ENCODE measurements at places on chromosomes 4 and X.

DNA sequence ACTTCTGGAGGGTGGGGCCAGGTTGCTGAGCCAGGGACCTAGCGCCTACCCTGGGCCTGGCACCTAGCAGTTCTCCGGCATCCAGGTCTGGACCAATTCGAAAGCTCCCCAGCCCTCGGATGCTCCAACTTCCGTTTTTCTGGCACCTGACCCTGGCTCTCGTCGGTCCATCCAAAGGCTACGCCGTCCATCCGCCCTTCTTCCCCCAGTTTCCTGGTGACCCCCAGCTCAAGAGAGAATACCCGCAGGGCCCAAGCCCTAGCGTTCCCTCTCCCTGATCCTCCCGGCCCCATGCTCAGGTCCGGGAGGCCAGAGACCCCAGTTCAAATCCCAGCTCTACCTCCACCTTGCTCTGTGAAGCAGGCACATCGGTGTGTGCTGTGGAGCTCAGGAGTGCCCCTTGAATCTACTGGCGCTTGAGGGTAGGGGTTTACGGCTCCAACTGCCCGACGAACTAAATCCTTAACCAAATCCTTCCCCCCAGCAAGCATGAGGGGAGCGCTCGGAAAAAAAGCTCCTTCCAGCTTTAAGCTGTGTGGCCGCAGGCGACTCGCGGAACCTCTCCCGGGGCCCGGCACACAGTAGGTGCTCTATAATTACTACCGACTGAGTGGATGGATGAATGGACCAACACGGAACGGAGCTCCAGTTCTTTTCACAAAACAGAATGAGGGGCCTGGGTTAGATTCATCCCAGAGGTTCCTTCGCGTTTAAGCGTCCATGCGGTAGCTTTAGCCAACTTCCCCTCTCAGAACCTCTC is 1.1 kb downstream of the CRMP1 start:
- DNase-seq = no peak

DNA sequence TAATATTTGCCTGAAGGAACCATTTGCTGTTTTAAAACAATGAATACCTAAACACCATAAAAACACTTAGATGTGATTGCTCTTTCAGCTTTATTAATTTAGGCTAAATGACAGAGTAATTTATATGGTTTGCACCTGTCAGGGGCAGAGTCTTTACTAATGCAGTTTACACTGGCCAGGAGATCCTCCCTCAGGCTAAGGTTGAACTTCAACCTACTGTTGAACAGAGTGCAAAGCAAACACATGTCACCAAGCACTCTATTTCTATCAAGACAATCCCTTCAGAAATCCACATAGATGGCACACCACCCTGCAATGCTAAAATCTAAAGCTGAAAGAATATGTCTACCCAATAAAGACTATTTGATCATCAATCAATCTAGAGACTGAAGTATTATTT is 147.3 kb downstream of the KLHL13 start:
- DNase-seq = no peak

GRCh38 chr4:125461676-125462363 is 147.1 kb downstream of the FAT4 start:
- no peak for DNase-seq

DNA sequence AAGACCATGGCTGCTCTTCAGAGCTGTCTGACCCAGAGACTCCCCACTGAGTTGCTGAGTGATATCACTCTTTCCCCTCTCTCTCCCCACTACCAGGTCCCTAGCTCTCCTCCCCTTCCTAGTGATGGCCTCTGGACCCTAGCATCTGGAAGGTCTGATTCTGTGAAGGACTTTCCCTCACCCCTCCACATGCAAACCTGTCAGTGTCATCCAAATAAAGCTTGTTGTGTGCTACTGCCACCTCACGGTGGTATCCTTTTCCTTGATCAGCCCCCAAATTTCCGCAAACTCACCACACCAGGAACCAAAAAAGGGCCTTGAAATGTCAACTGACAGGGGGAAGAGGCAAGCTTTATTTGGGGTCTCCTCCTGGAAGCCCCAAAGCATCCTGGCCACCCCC is 500.2 kb downstream of the IDS start:
- DNase-seq = no peak

DNA sequence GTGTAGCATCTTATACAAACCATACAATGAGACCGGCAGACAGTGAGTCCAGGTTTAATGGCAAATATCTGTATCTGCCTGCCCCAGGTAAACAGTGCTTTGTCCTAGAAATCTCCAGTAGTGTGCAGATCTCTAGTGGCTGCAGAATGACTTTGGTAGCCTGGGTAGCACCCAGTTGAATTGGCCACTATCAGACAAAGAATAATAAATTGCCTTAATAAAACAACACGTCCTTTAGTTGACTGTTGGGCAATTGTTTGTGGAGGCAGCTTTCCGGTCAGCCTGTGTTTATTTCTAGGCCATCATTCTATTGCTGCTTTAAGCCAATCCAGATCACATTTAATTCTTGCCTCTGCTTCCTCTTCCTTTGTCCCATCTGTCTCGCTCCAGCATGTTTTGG is 52.5 kb downstream of the SNX25 start:
- DNase-seq = peak; percentile 72

DNA sequence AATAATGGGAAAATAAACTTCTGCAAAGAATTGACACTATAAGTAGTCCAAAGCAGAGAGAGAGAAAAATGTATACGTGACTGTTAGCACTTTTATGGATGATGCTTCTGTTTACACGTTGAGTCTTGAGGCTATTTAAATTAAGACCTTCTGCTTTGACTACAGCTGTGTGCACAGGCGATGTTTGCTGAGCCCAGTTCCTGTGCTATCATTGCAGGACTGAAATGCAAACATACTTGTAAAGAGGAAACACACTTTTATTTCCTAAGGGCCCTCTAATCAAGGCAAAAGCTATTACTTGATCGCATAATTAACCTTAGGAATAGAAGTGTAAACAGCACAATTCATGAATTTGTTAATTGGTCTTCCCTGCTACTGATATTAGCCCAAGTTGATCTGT is 226.9 kb downstream of the FBXW7 start:
- no peak for DNase-seq

- DNase-seq = no peak
Measured at GRCh38 chr4:152106113-152106763, 345.4 kb upstream of the GATB start.

- peak; percentile 45 for DNase-seq
Measured at GRCh38 chr4:76211769-76212708, 1.6 kb downstream of the SCARB2 start.

DNA sequence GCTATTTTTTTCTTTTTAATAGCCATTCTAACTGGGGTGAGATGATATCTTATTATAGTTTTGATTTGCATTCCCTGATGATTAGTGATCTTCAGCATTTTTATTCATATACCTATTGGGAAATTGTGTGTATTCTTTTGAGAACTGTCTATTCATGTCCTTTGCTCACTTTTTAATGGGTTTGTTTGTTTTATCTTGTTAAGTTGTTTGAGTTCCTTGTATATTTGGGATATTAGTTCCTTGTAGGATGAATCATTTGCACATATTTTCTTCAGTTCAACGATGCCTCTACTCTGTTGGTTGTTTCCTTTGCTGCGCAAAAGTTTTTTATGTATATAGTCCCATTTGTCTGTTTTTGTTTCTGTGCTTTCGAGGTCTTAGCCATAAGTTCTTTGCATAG is 43.1 kb upstream of the DRP2 start:
- no peak for DNase-seq

DNA sequence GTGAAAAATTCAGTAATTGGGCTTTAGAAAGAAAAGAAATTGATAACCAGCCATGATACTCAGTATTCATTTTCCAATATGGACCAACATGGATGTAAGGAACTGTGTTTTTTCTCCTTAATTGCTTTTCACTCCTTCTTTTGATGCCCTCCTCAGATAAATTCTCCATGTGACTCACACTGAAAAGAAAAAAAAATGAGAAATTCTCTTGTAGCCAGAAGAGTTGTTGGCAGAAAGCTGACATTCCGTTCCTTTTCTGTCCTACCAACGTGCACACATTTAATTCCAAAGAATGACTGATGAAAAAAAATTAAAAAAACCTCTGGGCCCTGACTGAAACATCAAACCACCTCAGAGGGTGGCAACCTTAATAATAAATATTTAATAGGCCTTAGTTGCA is 153.1 kb downstream of the AMELX start:
- DNase-seq = no peak

DNA sequence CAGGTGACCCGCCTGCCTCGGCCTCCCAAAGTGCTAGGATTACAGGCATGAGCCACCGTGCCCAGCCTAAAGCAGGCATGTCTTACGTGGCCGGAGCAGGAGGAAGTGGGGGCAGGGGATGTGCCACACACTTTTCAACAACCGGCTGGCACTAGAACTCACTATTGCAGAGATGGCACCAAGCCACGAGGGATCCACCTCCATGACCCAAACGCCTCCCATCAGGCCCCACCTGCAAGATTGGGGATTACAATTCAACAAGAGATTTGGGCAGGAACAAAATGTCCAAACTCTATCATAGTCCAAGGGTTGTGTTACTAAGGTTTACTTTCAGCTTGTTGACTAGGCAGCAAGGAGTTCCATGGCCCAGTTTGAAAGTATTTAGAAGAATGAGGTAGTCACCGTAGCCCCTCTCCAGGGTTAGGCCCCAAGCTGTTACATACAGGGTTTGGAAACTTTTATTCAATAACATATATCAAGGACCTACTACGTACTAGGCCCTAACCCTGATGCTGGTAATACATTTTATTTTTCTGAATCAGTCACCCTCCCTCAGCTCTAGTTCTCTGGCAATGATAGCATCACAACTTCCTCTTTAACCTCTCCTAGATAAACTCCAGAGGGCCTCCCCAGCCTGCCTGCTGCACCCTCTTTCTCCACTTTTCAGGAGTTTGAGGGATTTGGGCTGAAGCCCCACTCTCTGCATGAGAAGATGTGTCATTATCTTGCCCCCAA is 18.0 kb upstream of the TBC1D14 start:
- DNase-seq = no peak

GRCh38 chrX:116384406-116384954 is 51.9 kb upstream of the SLC6A14 start:
- no peak for DNase-seq

DNA sequence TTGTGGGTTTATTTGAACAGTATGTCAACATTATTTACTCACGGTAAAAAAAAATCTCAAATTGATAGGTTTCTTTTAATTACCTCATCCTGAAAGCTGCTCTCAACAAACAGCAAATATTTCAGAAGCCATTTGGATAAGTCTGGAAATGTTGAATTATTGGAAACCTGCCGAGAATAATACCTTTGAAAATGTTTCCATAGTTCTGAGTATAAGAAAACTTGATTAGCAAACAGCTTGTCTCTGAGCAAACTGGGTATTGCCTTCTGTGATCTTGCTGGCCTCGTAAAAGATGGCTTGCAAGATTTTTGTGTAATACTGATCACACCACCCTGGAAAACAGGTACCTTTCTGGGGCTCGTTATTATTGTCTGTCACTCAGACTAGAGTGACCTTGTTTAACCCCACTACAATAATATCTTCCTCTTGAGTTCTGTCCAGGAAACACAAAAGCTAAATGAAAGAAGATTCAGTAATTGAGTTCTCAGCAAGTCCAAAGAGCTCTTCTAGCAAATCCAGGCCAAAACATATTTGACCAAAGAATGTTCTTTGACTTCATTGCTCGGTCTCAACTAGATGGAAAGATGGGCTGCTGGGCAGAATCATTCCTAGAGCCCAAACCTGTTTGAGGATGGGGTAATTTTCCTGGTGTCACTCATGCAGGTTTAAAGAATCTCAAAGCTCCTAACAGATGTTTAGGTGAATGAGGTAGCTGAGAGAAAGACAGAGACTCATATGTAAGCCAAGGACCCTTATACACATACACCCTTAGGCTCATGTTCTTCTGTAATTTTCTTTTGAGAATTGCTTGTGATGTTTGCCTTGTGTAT is 255.6 kb upstream of the JADE1 start:
- DNase-seq = peak; percentile 19

GRCh38 chr4:122456231-122457116 is at the start of gene IL2:
IL2 (minus strand) TSS chr4:122456725; CDS start chr4:122456440, 285 bp downstream.
- no peak for DNase-seq

GRCh38 chr4:150080337-150080736 is 2.1 kb downstream of the DCLK2 start:
- no peak for DNase-seq

GRCh38 chrX:133054761-133055405 is 42.0 kb downstream of the USP26 start:
- DNase-seq = no peak

GRCh38 chrX:54177306-54177705 is 5.7 kb downstream of the FAM120C start:
- DNase-seq = no peak

Data from pons (tissue), 1 donor.